Mammary epithelial cell (primary cell): ENCODE measurements at places on chromosomes 6 and 20.

DNA sequence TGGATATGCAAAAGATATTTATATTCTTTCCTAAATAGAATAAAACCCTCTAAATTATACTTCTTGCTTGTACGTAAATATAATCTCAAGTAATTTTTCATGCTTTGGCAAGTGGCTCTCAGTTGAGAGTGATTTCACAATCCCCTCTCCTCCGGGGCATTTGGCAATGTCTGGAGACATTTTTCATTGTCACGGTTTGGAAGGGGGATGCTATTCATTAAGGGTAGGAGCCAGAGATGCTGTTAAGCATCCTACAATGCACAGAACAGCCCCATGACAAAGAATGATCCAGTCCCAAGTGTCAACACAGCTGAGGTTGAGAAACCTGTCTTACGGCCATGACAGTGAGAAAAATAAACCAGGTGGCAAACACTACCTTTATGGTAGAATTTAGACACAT lies 75.7 kb downstream of the AGPAT4 start:
- peak; percentile 4 for DNase-seq

- peak; percentile 92 for DNase-seq
Measured at GRCh38 chr20:45905505-45906079, 6.4 kb downstream of the PLTP start.

- no peak for DNase-seq
Measured at GRCh38 chr6:39188571-39188970, 40.7 kb downstream of the KCNK5 start.

- DNase-seq: no peak
Measured at GRCh38 chr6:139824864-139825263, 450.4 kb upstream of the CITED2 start.

- DNase-seq: peak; percentile 19
Measured at GRCh38 chr6:166586424-166587156, at the start of gene RAMACL. Gene RAMACL (minus strand): TSS chr6:166586678. CDS start chr6:166586477, 201 bp downstream.

DNA sequence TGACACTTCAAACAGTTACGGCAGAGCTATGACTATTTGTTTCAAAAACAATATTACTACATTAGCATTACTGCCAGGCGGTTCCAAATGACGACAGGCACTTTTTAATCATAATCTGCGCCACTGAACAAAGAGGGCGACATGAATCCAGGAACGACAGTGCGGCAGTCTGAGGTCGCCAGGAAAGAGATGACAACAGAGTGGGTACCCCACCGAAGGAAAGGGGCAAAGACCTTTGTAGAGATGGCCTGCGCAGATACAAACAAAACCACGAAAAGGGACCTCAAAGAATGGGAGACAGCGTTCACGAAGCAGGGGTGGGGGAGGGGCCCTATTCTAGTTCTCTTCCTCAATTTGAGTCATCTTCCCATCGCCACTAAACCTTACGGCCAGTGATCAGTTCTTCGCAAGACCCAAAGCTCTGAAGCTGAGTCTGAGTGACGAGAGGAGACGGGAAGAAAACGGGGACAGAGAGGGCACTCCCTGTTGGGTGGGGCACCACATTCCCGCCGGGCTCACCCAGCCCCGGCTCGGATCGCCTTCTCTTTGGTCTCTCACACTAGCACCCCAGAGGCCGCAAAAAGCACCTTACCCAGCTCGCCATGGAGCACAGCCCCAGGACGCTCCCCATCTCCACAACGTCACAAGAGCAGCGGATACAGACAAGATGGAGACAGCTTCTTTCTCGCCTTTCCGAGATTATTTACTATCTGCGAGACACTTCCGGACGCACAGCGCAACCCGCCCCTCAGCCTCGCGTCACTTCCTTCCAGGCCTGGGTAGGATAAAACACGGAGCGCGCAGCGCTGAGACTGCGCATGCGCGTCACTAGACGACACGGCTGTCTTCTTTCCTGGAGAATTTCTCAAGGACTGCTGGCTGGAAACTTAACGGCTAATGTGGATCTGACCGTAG lies at the start of gene SERINC1:
TSS of gene SERINC1 (minus strand) at position 701 of the 915 bp plus-strand sequence. CDS start at position 631, 70 bp downstream.
- DNase-seq: peak; percentile 90

- no peak for DNase-seq
Measured at GRCh38 chr6:144768551-144769075, 483.5 kb downstream of the UTRN start.

DNA sequence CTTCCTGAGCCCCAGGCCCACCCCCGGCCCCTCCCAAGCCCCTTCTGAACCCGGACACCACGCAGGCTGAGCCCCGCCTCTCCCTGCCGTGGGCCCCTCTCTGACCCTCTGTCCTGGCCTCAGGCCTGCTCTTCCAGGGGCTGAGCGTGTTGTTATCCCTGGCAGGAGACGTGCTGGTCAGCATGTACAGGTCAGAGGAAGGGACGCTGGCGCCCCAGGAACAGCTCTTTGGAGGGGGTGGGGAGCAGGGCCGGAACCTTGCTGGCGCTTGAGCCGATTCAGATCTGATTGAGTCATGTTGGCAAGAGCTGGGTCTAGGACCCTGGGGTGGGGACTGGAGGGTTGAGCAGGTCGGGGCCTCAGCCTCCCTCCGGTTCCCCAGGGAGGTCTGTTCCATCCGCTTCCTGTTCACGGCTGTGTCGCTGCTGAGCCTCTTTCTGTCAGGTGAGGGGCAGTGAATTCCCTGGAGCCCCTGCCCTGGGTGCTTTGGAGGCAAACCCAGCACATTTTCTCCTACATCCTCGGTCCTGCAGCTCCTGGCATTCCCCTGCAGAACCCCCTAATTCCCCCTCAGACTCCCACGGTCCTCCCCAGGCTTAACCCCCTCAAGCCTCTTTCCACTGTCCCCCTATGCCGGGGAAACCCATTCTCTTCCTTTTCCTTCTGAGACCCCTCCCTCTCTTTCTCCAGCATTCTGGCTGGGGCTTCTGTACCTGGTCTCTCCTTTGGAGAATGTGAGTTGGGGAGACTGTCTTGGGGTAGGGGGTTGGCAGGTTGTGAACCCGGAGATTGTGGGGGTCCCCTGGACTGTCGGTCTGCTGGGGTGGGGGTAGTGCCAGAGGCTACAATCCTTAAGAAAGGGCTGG lies 2.0 kb downstream of the SPAG4 start:
- DNase-seq: peak; percentile 43

GRCh38 chr20:51356871-51357270 lies 185.6 kb downstream of the NFATC2 start:
- DNase-seq: no peak

- DNase-seq: no peak
Measured at GRCh38 chr20:16712511-16712947, 17.3 kb upstream of the SNRPB2 start.

- peak; percentile 23 for DNase-seq
Measured at GRCh38 chr6:154399097-154399496, 42.5 kb upstream of the IPCEF1 start.

DNA sequence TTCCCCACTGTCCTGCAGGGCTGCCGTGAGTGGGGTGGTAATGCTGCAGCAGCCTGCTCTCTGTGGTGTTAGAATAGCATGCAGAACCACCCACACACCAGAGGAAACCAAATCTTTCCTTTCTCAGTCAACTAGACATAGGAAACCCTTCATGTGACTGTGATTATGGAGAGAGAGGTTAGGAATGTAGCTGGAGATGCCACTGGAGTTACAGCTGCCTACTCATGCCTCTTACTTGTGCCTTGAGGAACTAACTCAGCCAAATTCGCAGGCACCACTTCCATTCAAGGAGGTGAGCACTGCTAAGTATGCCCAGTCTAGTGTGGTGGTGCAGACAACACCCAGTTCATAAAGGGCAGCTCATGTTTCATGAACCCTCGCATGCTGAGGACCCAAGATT lies 27.4 kb downstream of the MUC22 start:
- DNase-seq: peak; percentile 59

DNA sequence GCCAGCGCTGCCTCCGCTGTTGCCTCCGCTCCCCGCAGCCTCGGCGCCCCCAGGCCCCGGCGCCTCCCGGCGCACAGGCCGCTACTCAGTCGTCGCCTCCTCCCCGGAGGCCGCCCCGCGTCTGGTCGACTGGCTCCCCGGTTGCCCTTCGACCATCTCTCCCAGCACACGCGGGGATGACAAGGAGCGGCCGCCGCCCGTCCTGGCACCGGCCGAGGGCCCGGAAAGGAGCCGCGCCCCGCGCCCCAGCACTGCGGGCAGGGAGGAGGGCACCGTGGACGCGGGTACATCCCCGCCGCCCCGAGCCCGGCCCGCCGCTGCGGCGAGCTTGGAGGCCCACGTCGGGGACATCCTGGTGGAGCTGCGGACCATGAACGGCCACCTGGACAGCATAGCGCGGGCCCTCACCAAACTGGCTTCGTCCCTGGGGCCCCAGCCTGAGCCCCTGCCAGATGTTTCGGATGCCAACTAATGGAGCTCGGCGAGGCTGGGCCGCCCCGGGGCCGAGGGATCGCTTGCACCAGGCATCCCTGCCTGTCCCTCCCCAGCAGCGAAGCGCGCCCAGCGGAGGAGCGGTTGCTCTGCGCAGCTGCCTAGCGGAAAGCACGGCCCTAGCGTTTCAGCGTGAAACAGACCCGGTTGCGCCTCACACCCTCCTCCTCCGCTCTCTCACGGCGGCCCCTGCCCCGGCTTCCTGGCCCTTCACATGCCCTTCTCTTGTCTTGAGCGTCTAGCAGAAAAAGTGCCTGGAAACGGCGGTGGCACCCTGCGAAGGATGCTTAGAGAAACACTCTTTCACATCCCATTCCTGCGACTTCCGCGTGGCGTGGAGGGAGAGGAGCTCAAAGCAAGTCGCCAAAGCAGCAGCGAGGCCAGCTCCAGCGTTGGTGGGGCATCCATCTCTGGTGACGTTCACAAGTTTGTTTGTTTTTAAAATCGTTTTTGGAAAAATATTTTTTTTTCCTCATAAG lies 285.8 kb upstream of the SUPT3H start:
- DNase-seq: no peak

DNA sequence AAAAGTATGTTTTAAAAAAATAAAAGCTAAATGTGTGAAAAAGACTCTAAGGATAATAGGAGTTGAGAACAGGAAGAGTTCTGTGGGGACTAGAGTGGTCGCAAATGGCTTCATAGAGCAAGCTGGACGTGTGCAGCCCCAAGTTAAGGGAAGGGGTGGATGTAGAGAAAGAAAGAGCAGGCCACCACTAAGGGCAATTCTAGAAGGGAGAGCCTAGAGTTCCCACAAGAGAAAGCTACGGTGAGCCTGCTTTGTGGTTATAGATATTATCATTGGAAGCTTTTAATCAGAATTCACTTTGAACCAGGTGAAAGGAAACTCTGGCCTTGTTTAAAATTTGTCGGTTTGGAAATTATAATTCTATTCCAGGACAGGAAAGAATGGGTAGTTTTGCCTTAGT lies 101.6 kb downstream of the HIVEP2 start:
- DNase-seq: no peak

DNA sequence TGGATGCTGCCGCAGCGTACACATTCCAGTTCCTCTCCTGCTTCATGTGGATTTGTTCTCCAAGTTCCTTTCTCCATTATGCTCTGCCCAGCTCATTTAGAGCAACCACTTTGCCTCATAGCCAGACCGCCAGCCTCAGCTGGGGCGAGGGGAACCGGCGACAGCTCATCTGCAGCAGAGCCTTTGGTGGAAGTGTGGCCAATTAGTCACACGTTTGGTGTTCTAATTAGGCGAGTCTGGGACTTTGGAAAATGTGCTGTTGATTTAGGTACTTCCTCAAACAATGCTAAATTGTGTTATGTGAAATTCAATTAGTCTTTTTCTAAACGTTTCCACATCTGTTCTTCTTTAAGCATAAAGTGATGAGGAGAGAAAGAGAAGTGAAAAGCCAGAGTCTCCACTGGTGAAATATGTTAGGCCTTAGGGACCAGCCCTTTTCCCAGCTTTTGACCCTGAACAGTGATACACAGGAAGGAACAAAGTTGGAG lies 217.9 kb downstream of the TBX18 start:
- DNase-seq: no peak

DNA sequence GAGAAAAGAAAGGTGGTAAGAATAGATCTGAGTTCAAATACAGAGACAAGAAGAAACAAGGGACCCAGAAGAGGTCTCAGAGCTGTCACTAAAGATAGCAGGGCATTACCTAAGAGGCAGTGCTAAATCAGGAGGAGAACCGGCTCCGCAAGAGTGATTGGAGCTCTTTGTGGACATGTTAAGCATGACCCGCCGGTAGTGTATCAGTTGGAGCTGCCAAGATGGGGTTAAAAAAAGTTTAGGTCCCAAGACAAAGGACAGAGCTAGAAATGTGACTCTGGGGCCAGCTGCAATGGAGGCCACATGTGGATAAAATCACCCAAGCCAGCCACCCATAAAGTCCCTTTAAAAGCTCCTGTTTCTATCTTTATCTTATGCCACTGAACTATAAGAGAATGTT lies 93.4 kb downstream of the MBOAT1 start:
- DNase-seq: no peak

DNA sequence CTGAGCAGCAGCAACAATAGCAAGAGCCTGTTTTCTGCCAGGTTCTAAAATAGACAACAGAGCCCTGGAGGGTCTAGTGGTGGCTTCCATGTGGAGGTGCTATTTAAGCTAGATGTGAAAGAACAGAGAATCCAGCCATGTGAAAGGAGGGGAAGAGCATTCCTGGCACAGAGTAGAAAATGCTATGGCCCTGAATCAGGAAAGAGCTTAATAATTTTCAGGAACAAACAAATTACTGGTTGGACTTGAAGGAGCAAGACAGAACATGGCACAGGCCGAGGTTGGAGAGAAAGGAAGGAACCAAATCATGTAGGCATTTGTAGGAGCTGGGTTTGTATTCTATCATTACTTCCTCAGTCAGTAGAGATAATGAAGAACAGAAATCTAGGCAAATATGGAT lies 98.3 kb downstream of the AIG1 start:
- no peak for DNase-seq

DNA sequence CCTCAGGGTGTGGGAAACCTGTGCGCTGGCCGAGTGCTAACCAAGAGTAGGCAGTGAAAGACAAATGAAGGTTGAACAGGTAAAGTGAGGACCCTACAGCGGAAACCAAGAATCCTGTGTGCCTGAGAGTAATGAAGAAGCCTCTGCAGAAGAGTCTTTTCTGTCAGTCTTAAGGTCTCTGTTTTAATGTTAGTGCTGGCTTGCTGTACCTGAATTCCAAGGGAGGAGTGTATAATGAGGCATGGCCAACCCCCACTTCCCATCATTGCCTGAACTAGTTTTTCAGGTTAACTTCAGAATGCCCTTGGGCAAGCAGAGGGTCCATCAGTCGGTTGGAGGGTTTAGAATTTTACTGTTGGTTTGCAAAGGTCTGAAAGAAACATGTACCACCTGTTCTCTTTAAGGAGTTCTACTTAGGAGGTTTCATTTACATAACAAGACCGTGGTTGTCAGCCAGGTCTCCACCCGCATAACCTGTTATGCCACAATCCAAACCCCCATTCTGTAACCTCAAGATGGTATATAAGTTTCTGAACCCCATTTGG lies 589 bp upstream of the PDCD2 start:
- DNase-seq: no peak

- DNase-seq: no peak
Measured at GRCh38 chr6:75154973-75155372, 50.9 kb downstream of the COL12A1 start.
